ENCODE measurements at places on chromosomes 5 and 9.

DNA sequence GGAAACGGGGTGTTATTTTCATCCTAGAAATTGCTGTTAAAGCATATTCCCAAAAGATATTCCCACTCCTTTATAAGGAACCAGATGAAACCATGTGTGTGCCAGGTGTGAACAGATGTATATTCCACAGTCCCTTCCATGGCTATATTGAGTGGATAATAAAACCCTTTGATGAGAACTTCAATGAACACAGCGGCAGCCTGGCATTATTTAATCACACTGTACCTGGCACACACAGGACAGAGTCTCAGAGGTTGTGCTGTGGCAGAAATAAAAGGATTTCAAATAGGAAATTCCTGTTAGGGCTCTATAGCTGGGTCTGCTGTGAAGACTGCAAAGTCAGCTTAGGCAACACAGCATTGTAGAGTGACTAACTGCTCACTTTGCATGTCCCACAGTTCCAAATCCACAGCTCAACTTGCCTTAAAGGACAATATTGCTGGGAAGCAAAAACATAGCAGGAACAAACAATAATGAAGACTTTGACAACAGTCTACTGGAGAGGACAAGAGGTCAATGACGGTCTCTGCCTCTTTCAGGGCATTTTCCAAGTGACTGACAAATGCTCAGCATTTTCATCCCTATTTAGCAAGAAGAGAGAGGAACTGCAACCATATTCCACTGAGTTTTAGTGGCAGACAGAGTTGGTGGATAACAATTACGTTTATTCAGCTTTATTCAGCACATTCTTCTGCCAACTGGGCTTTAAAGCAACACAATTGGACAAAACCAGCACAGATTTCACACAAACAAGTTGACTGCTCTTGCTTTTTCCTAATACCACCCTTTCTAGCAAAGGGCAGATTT is 255.7 kb upstream of the RGMB start:
- DNase-seq = no peak

DNA sequence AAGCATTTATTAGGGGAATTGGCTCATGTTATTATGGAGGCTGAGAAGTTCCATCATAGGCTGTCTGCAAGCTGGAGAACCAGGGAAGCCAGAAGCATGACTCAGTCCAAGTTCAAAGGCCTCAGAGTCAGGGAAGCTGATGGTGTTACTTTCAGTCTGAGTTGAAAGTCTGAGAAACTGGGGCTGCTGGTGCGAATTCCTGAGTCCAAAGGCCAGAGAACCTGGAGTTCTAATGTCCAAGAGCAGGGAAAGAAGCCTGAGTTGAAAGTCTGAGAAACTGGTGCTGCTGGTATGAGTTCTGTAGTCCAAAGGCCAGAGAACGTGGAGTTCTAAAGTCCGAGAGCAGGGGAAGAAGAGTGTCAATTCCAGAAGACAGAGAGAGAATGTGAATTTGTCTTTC is 641.1 kb downstream of the ISL1 start:
- DNase-seq = no peak

DNA sequence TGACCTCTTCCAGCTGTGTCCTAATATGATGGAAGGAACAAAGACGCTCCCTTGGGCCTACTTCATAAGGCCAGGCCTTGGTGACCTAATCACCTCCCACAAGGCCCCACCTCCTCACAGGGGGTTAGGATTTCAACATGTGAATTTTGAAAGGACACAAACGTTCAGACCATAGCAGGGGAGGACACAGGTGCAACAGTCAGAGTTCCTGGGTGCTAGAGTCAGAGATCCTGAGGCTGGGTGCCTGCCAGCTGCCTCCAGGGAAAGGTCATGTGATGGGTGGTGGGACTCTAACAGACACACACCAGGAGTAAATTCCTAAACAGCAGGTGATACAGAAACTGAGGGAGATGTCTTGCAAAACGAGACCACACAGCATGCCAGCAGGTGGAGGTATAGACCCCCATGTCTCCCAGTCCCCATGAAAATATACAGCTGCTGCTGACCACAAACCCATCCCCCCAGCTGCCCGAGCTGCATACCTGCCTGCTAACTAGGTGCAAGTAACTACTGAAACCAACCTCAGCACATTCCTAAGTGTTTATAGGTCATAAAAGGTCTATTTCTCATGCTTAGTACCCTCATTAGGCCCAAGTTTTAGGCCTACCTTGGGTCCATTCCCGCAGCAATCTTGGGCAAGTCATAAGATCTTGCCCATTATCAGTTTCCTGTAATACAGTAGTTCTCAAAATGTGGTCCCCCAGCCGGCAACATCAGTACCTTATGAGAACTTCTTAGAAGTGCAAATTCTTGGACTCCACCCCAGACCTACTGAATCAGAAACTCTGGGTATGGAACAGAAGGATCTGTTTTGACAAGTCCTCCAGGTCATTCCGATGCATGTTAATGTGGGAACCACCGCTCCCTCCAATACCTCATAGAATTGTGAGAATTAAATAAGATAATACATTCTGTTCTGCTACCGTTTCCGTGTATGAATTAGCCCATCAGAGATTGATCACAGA is 245.3 kb downstream of the ENC1 start:
- DNase-seq = no peak

GRCh38 chr5:143955141-143955540 is 143.2 kb downstream of the HMHB1 start:
- no peak for DNase-seq

DNA sequence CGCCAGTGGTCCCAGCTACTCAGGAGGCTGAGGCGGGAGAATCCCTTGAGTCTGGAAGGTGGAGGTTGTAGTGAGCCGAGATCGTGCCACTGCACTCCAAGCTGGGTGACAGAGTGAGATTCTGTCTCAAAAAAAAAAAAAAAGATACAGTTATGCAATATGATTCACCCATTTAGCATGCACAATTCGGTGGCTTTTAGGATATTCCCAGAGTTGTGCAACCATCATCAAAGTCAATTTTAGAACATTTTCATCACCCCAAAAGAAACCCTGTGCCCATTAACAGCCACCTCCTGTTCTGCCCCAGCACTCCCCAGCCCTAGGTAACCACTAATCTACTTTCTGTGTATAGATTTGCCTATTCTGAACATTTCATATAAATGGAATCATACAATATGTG is 4.3 kb upstream of the DHFR start:
- DNase-seq = no peak

GRCh38 chr9:26413611-26414010 is 479.0 kb downstream of the CAAP1 start:
- no peak for DNase-seq

GRCh38 chr5:154194345-154195329 is 4.1 kb downstream of the GALNT10 start:
- no peak for DNase-seq

DNA sequence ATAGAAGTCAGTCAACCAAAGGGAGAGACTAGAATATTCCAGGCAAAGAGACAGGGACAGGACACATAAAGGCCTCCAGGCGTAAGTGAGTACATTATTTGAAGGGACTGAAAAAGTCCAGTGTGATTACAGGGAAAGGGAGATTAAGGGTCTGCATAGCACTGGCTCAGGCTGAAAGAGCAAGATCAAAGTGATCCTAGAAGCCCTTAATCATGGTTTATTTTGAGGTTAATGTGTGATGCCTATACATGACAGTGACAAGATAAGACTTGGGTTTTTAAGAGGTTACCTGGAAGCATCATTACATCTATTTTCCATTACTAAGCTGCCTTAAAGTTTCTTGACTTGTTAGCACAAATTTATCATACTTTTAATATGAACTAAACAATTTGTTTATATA is 25.8 kb downstream of the LMBRD2 start:
- no peak for DNase-seq

- DNase-seq = no peak
Measured at GRCh38 chr5:127851964-127852363, 148.8 kb downstream of the CCDC192 start.

DNA sequence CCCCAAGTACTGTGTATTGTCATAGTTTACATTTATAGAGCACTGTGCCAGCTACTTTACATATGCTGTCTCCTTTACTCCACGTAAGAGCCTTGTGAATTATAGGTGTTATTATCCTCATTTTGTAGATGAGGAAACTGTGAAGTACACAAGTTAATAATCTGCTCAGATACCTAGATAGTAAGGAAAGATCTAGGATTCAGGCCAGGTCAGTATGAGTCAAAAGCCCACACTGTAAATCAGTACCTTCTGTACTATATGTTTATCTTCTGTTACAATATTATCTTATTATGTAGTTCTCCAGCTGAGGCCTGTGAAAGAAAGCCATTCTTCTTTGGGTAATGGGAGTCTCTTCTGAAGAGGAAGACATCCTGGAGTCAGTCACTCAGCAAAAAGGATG is 72.4 kb upstream of the TLX3 start:
- DNase-seq = no peak

GRCh38 chr9:73260506-73260905 is 108.8 kb downstream of the ANXA1 start:
- DNase-seq = no peak

- DNase-seq = no peak
Measured at GRCh38 chr5:76947082-76947503, 5.8 kb upstream of the CRHBP start.

DNA sequence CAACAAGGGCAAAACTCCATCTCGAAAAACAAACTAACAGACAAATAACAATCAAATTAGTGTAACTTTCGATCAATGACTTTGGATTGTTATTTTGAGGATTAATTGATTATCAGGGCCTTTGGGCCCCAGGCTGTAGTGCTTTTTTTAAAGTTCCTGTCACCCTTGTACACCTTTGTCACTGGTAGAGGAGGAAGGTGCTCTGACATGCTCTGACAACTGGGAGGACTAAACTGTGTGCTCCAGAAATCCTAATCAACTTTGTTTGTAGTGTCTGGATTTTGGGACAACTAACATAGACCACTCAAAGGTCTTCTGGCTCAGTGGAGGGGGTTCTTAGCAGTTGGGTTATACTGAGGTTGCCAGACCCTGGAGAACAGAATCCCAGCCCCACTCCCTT is 1.8 kb downstream of the TXN start:
- DNase-seq = no peak

GRCh38 chr5:61549530-61549929 is 217.5 kb downstream of the ZSWIM6 start:
- DNase-seq = no peak

DNA sequence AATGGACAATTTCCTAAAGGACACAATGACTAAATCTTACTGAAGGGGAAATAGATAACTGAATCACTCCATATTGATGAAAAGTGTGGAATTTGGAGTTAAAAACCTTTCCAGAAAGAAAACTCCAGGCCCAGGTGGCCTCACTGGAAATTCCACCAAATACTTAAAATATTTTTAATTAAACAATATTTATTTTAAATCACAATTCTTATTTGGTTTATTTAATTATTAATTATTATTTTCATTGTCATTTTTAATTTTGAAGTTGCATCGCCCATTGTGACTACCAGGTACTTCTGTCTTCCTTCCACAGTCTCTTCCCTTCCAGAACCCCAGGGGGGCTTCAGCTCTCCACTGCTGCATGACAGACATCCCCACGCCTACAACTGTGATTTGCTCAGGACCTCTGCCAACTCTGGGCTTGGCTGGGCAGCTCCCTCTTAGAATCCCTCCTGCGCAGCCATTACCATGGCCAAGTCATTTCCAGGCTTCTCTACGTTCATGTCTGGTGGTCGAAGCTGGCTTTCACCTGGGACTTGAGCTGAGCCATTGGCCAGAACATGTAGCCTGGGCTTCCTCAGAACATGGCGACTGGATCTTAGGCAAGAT is 16.4 kb upstream of the GADD45G start:
- no peak for DNase-seq

DNA sequence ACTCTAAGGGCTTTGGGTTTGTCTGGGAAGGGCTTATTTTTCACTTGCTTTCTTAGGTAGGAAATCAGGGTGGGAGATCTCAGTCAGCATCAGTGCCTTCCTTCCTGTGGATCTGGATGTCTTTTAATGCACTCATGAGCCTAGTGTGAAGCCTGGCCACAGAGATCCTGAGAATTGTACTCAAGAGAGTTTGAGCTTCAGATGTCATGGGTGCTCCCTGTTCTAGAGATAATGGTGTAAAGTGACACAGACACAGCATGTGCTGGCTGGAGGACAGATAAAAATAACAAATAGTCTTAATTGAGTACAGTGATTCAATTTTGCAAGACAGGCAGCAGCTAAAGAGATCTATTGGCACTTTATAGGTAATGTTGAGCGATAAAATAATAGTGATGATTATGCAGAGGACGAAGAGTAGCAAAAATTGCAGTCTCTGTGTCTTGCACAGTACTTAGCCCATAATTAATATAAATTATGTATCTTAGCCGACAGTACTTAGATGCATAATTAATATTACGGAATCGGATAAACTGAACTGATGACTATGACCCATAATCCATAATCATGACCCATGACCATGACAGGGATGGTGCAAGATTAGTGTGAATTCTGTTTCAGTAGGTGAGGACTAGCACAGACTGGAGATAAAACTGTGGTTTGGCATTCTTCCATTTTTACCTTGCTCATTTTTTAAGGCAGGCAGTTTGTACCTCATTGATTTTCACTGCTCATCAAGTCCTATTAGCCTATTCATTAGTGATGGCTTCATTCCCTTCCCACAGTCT is 408.7 kb upstream of the PIK3R1 start:
- DNase-seq = no peak

DNA sequence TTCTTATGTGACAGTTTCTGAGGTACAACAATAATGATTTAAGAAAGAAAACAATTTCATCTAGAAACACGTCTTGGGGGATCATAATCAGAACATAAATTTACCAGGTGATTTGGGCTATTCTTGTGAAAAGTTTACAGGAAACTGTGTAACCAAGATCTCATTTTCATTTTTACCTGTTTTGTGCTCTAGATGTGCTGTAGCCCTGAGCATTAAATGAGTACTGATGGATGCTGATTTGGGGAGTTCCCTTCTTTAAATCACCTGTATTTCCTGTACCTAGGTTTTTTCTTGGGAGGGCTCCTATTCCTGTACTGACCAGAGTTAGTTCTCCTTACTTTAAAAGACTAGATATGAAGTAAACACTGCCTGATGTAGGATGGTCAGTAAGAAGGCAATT is 12.7 kb downstream of the MATR3 start:
- DNase-seq = no peak

GRCh38 chr5:135240781-135241360 is 158.2 kb downstream of the MACROH2A1 start:
- no peak for DNase-seq

- no peak for DNase-seq
Measured at GRCh38 chr5:115661101-115661500, 35.3 kb upstream of the TMED7 start.

GRCh38 chr5:131548176-131548575 is 86.9 kb downstream of the RAPGEF6 start:
- no peak for DNase-seq

- DNase-seq = no peak
Measured at GRCh38 chr9:6614489-6614888, 31.0 kb downstream of the GLDC start.

DNA sequence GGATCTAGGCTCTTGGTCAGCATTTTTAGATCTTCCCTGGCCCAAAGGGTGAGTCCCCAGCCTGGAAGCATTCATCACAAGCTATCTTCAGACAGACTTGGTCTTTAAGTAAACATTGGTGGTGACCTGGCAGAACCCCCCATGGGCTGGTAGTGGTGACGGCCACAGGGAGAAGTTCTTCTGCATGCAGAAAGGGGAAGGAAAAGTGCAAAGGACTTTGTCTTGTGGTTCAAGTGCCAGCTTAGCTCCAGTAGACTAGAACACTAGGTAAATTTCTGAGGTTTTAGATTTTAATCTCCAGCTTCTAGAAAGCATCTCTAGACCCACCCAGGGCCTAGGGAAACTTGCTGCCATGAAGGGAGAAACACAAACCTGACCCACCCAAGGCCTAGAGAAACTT is 584.0 kb downstream of the CHSY3 start:
- DNase-seq = no peak

- no peak for DNase-seq
Measured at GRCh38 chr5:50744776-50745175, 78.3 kb downstream of the PARP8 start.

All from activated effector memory CD4-positive, alpha-beta T cell treated with Interleukin-2 at 50 U/mL for 16 hours (primary cell).